ENCODE measurements at places on chromosomes 2 and 18. TPM values are rescaled to one million over a fixed set of nuclear protein-coding genes. Genes with fewer than 3 reads are reported as not detected.

The NAB1 gene
- 63.9 TPM for total RNA-seq

DNA sequence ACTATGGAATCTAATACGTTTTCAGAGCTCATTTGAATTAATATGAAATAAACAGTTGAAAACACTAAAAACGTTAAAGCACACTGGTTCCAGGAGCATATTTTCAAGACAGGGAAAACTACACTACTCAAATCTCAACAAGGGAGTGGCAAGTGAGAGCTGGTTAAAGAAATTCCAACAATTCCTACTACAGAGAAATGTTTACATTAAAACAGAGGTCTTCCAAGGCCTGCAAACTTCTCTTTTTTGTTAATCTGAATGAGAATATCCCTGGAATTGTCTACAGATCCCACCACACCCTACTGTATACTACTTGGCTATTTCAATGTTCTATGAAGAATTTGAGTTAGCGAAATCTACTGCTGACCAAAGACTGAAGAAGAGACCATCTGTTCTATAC lies 231.5 kb downstream of the ZEB2 start:
- no peak for DNase-seq

The NAT8 gene
- total RNA-seq: not detected

DNA sequence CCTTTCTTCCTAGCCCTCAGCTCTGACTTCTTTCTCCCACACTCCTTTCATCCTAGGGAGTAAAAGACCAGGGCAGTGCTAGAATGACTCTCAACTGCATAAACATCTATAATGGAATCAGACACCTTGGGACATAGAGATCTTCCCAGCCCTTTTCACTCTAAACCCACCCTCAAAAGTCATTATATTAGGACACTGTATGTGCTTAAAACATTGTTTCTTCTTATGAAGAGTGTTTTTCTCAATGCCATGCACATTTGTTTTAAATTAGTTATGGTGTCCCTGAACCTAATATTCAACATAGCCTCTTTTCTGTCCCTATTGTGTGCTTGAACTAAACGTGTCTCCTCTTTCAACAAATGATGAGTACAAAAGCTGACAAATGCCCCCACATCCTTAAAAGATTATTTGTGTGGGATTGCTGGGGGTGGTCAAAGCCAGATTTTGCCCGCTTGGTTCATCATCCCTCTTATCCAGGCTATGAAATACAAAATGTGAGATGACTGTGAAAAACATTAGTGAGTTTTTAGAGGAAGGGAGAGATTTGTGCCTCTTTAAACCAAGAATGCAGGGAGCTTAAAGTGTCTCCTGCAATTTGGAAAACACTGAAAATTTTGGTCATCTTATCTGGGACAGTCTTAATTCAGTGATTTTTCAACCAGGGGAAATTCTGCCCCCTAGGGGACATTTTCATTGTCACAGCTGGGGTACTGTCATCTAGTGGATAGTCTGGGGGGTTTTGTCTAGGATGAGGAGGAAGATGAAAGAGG lies 29.0 kb downstream of the SERPINB5 start:
- DNase-seq: peak; percentile 28

GRCh38 chr2:49677227-49677626 lies 522.9 kb upstream of the FSHR start:
- no peak for DNase-seq

GRCh38 chr2:158458617-158458920 lies 1.8 kb downstream of the PKP4 start:
- no peak for DNase-seq

DNA sequence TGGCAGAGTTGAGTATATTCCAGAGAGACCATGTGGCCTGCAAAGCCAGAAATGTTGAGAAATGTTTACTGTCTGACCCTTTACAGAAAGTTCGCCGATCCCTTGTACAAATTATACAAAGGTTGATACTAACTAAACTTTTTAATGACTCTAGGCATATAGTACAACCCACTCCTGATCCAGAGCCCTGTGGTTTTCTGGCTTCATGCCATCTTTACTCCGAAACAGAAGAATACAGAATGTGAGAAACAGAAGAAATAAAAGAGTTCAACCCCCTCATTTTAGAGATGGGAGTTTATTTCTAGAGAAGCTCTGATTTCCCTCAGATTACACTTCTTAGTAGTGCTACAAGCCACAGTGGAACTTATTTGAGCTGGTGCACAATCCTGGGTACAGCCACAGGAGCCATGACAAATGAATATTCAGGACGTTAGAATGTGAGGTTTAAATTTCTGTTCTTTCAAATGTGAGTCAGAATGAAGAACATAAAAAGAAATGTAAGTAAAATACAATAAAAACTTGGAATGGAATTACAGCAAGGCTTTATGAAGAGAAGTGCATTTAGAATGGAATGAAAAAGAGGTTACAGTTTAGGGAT lies 38.0 kb upstream of the SMCHD1 start:
- no peak for DNase-seq

- DNase-seq: no peak
These were observed 102.8 kb upstream of the RBMS1 start for GRCh38 chr2:160596441-160596840.

- DNase-seq: no peak
These were observed 15.0 kb upstream of the MAT2A start for GRCh38 chr2:85523903-85524335.

The CAPN14 gene
- 0.16 TPM for total RNA-seq

DNA sequence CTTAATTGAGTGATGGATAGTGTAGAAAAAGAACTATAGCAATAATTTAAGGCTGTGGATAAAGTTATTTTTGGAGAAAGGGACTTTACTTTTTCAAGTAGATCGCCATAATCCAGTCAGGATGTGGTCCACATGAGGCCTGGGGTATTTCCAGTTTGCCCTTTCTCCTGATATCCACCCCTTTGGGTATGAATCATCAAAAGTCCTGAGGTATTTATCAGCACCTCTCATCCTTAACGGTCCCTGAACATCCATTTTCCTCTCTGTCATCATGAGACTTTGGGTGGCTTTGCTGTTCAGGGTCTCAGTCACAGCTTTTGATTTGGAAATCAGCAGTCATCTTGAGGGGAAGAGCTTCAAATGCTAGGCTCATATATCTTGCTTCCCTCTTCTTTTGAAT lies 39.3 kb upstream of the ELAC1 start:
- DNase-seq: no peak

GRCh38 chr2:6866275-6866671 lies 566 bp upstream of the CMPK2 start:
- DNase-seq: peak; percentile 42

DNA sequence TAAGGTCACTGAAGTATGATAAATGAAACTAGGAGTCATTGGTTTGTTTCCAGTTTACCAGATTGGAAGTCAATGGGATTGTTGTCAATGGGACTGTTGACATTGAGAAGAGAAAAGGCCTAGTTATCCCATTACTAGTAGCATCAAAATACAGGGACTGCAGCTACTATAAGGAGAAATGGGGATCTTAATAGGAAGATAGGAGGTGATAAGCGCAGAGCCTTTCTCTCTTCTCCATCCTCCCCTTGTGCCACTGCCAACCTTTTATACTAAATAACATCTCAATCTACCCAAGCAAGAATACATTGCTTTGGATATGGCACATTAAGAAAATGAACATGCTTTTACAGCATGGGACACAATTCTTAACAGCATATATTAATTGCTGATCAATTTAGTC lies 10.5 kb upstream of the BBS5 start:
- DNase-seq: no peak

DNA sequence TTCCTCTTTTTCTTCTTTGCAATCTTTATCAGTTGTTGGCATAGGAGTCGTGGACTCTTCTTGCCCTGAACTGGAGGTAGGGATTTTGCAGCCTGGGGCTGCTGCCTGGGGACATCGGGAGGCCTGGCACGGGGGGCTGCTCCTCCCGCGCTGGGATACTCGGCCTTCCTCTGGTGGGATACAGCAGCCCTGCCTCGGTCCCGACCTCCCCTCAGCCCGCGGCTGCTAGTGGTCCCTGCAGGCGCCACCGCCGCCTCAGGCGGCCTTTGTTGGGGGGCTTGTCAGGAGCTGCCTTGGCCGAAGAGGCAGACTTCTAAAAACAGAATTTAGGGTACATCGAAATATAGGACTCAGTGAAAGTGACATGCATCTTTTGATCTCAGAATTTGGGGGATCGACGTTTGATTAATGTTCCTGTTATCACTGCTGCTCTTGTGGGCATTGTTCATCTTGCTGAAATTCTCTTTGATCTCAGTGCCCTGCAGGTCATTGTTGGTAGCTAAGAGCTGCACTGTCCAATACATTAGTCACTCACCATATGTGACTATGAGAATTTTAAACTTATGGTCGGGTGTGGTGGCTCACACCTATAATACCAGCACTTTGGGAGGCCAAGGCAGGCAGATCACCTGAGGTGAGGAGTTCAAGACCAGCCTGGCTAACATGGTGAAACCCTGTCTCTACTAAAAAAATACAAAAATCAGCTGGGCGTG lies 16.3 kb downstream of the POLR2D start:
- no peak for DNase-seq

DNA sequence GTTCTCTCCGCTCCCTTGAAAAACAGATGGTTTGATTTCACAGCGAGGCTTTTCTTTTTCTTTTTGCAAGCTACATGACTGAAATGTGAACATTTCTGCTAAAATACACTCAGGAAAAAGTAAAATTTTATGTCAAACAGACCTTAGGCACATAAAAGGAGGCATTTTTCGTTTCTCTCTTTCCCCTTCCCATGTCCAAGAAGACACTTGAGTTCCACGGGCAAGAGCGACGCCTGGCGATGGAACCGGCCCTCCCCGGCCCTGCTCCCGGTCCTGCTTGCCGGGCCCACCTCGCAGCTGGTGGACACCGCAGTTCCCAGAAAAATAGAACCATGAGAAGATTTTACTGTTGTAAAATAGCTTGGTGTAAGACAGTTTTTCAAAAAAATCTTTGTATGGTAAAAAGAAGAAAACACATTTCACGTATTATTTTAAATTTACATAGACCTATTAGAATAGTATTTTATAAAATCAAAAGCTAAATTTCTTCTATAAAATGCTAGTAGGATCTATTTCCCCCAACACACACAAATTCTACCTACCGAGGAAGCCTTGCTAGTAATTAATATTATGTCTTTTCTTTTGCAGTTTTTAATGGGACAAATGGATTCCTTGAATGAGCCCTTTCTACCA lies 2.3 kb upstream of the ALKAL2 start:
- peak; percentile 74 for DNase-seq

- DNase-seq: no peak
These were observed 452.8 kb downstream of the MBD2 start for GRCh38 chr18:53771664-53772063.

The LYPD6 gene
- total RNA-seq: 1.3 TPM

- no peak for DNase-seq
These were observed 28.3 kb downstream of the ZAP70 start for GRCh38 chr2:97741686-97742085.

The LINC00305 gene
- not detected for total RNA-seq

DNA sequence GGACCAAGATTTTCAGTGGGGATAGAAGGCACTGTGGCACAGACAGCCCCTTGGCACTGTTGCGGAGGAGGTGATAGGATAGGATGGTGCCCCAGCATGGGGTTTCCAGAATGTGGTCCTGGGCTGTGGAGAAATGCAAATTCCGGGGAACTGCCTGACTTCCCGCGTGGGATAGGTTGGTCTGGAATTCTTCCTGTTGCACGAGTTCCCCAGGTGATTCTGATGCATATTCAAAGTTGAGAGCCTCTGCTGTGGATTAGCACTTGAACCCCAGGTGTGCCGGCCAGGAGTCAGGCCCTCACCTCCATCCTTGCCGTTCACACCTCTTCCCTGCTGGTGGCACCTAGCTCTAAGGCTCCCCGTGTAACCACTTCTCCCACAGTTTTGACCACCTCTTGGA lies 15.5 kb downstream of the NCK2 start:
- DNase-seq: no peak

- DNase-seq: no peak
These were observed 294.3 kb upstream of the MEX3C start for GRCh38 chr18:51491678-51492372.

- no peak for DNase-seq
These were observed 61.5 kb downstream of the EFR3B start for GRCh38 chr2:25103287-25103871.

The GCKR gene
- not detected for total RNA-seq

GRCh38 chr2:207487650-207488311 lies 42.0 kb upstream of the CREB1 start:
- DNase-seq: no peak

The CCDC141 gene
- total RNA-seq: 1.3 TPM

DNA sequence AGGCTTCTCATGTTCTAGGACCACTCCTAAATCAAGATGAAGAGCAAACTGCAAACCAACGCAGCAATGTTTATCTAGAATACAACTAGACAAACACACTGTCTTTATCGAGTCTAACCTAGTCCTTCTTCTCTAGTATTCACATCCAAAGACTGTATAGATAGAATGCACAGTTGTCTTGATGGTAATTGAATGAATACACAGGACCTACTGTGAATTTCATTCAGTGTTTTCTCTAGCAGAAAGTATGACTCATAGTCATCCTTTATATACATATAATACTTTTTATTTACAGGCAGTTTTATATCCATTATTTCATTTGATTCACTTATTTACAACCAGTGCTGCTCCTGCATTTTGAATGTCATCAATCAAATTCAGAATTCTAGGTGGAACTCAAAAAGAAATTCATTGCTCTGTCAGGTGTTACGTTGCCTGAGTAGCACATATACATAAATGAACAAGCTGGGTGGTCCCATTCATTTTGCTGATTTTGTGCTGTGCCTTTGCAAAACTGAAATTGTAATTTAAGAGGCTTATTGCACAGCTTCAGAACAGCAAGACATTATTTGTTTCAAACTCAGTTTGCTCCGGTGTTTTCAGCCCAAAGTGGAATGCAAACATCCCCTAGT lies 374.8 kb downstream of the EPHA4 start:
- no peak for DNase-seq

The ZNF804A gene
- 0.41 TPM for total RNA-seq

GRCh38 chr18:49071317-49071716 lies 120.6 kb upstream of the SMAD7 start:
- DNase-seq: no peak

- no peak for DNase-seq
These were observed 5.8 kb downstream of the ERMN start for GRCh38 chr2:157319795-157320194.

DNA sequence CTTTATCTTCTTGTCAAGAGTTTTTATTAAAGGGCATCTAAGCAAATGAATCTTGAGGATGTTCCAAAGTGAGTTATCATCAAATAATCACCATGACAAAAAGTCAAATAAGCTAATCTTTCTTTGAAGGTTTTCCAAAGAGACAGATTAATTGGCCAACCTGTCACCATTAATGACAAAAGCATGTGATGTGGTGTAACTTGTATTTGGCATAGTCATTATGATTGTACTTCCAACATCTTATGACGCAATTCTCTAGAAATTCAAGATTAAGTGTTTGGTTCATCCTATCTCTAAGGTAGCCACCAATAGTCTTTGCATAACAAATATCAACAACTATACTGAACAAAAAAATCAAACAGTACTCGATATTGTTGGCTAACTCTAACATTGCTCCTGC lies 28.6 kb downstream of the RBMS1 start:
- no peak for DNase-seq

GRCh38 chr18:77461062-77461688 lies 211.5 kb downstream of the GALR1 start:
- no peak for DNase-seq

DNA sequence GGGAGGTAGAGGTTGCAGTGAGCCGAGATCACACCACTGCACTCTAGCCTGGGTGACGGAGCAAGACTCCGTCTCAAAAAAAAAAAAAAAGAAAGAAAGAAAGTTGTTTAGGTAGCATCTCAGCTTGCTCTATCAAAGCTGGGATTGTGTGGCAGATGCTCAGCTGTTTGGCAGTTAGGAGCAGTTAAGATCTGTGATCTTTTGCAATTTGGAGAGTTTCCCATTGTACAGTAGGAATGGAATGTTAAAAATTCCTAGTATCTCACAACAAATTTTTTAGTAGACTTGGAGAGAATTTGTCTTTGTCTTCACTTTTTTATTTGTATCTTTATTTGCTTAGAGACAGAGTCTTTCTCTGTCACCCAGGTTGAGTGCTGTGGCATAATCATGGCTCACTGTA lies 122.9 kb upstream of the UNC80 start:
- no peak for DNase-seq

All from transverse colon (tissue), 4 donors.